ENCODE measurements at places on chromosomes 2 and 18.

GRCh38 chr2:18940184-18940583, 350.8 kb upstream of the NT5C1B start:
- no peak for DNase-seq

DNA sequence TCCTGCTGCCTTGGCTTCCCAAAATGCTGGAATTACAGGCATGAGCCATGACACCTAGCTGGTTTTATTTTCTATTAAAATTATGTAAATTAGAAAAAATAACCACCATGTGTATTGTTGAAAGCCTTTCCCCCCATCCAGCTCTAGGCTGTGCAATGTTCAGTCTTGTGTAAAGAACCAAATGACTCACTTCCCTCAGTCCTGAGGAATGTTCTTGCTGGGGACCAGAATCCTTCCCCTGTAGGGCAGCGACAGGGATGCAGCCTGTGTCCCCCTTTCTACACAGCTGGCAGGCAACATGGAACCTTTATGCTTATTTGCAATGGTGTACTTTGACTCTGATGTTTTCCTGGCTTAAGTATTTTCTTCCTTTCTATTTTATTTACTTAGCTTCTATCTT, 29.4 kb downstream of the AOX1 start:
- DNase-seq = no peak

- DNase-seq = no peak
These were observed 178.6 kb upstream of the RBMS1 start for GRCh38 chr2:160672211-160672610.

- DNase-seq = no peak
These were observed 68.5 kb downstream of the STPG4 start for GRCh38 chr2:47086571-47086970.

DNA sequence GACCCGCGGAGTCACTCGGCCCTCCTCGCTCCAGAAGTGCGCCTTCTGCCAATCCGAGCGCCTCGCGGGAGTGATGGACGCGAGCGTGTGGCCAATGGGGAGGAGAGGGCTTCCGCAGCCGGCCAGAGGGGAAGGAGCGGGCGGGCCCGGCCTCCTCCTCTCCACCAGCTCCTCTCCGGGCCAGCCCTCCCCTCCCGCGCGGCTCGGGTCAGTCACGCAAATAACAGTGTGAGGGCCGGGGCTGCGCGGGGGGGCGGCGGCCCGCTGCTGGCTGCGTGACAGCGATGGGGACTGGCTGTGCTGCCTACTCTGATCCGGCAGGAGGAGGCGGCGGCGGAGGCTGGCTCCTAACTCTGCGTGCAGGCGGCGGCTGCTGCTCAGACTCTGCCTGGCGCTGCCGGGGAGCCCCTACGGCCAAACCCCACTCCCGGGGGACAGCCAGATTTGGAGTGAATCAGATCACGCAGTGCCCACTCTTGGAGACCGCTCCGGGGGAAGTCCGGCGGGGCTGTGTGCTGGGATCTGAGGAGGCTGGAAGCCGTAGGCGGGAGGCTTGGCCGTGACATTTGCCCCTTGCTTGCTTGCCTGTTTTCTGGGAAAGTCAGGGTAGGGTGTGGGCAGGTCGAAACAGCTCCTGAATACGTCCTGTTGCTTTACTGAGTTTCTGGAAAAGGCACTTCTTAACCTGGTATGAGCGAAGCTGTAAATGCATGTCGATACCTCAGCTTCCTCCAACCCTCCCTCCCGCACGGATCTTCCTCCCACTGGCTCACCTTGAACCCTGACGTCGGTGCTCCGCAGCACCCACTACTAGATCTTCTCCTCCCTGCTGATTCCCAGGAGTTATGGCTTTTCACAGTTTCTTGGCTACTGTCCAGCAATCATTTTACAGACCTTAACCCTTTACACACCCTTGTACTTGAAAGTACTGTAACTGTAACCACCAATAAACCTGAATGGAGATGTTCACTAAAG, 97.9 kb upstream of the SERTAD2 start:
- DNase-seq = peak; percentile 31

GRCh38 chr2:178482437-178482836, 2.2 kb downstream of the PLEKHA3 start:
- DNase-seq = no peak

DNA sequence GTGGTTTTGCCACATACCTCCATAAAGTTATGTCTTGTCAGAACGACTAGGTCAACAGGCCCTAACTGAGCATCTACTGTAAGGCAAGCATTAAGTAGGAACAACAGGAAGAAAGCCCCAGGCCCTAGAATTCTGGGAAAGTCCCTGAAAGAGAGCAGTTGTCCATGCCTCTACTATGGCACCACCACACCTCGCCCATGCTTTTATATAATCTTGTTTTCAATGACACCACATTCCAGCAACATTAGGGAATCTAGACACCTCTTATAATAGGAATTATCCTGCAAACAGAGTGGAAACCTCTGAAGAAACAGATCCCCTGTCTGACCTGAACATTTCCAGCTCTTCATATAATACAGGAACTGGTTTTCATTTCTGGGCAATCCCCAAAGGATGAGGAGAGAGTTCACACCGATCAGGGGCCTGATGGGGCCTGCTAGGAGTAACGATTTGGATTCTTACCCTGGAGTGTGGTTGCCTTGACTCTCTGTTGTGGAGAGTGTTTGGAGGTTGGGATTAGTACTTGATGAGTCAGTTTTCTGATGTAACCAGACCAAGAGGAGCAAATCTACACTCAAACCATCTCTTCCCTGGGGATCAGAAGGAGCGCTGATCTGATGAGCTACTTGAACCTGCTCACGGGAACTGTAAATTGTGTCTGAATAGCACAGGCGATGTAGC, 31.9 kb upstream of the CEP68 start:
- DNase-seq = no peak
